ENCODE measurements at places on chromosomes 13 and 19. TPM values are rescaled to one million over a fixed set of nuclear protein-coding genes. Genes with fewer than 3 reads are reported as not detected.

The B3GNT3 gene
- polyA plus RNA-seq: not detected

The KLF1 gene
- 0.42 TPM for polyA plus RNA-seq

The CEACAM3 gene
- polyA plus RNA-seq: not detected

- no peak for DNase-seq
Measured at GRCh38 chr19:41995959-41996797, 2.1 kb upstream of the ATP1A3 start.

GRCh38 chr19:39212375-39212742, 8.3 kb upstream of the SYCN start:
- no peak for DNase-seq

DNA sequence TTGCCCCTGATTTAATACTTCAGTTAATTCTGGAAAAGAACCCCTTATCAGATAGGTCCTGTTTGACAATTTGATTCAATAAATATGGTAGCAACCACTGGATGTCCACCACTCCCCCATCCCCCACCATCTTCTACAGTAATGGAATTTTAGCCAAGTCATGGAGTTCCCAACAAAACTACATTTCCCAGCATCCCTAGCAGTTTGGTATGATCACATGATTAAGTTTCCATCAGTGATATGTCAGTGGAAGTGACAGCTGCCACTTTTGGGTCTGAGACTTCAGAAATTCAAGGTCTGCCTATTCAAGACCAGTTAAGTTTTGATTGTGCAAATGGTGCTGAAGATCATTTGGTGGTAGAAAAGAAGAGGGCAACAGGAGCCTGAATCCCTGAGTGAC, 85.5 kb downstream of the CACNA1A start:
- no peak for DNase-seq

All from forelimb muscle (tissue), 1 donor.